SHP77 (cell line): ENCODE measurements at places on chromosomes 3 and 15.

- no peak for DNase-seq
Observed at GRCh38 chr3:126401611-126402160, 7.0 kb downstream of the CFAP100 start.

GRCh38 chr3:63642488-63642887 is 10.0 kb upstream of the SNTN start:
- no peak for DNase-seq

- DNase-seq: no peak
Observed at GRCh38 chr15:88622605-88622975, 1.4 kb downstream of the AEN start.

GRCh38 chr3:143135150-143135549 is 15.6 kb downstream of the CHST2 start:
- DNase-seq: no peak

DNA sequence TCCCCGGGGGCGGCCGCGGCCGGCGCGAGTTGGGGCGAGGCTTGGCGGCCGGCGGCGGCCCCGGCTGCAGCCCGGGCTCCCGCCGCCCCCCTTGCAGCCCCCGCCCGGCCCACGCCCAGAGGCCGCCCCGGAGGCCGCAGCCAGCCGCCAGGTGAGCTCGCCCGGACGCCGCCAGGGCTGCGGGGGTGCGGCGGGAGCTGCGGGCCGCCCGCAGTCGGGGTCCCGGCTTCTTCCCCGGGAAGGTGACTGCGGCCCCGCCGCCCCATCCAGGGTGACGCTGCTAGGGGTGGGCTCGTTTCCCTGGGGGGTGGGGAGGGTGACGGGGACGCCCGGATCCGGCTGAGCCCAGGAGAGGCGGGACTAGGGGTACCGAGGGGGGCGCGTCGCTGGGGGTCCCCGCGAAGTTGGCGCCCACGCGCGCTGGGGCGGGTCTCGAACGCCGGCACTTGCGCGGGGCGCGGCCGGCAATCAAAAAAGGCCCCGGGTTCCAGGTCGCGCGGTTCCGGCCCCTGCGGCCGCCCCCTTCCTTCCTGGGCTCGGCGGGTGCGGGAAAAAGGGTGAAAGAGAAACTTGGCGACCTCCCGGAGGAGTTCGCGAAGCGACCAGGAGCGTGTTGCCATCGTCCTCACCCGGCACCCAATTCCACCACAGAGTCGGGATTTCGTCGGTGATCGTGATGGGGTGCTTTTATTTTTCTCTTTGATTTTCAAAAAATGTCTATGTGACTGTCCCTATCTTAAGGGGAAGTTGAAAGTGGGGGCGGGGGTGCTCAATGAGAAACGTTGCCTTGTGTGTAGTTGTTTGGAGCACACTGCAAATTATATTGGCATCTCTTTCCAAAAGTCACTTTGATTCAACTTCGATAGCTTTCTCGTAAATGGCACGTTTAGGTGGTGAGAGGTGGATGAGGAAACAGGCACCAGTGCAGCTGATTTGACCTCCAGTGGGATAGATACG is 619 bp downstream of the ATXN7 start:
- no peak for DNase-seq

GRCh38 chr3:183551930-183552329 is 3.6 kb downstream of the KLHL6 start:
- DNase-seq: no peak

- DNase-seq: peak; percentile 90
Observed at GRCh38 chr3:149340310-149340933, 7.0 kb upstream of the TM4SF18 start.

DNA sequence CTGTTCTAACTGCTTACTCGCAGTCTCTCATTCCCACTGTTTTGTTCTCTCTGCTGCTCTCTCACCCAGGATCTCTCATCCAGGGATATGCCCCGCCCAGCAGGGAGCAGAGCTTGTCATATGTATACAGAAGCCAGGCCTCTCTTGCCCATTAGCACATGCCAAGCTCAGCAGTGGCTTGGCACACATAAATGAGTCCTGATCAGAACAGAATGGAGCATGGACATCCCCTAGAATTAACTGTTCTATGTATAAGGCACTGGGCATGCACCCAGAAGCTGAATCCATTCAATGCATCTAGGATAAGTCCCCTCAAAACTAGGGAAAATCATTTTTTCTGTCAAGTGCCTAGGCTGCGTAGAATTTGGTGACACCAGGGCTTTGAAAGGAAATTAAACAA is 61.6 kb downstream of the IGSF11 start:
- DNase-seq: no peak

GRCh38 chr15:76776480-76776879 is 128.7 kb downstream of the SCAPER start:
- no peak for DNase-seq

- DNase-seq: no peak
Observed at GRCh38 chr15:80942746-80943565, 46.7 kb downstream of the MESD start.

DNA sequence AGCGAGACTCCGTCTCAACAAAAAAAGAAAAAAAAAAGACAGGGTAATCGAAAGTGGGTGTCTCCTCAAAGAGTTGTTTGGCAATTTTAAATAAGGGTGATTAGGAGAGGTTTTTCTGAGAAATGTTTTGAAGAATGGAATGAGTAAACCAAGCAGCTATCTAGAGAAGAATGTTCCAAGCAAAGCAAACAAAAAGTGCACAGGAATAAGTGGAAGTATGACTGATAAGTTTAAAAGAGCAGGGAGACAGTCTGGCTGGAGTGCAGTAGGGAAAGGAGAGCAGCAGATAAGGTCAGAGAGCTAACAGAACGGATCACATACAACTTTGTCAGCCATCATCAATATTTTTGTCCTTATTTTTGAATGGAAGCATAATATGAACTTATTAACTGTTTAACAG is 853.5 kb downstream of the TUSC7 start:
- DNase-seq: no peak

DNA sequence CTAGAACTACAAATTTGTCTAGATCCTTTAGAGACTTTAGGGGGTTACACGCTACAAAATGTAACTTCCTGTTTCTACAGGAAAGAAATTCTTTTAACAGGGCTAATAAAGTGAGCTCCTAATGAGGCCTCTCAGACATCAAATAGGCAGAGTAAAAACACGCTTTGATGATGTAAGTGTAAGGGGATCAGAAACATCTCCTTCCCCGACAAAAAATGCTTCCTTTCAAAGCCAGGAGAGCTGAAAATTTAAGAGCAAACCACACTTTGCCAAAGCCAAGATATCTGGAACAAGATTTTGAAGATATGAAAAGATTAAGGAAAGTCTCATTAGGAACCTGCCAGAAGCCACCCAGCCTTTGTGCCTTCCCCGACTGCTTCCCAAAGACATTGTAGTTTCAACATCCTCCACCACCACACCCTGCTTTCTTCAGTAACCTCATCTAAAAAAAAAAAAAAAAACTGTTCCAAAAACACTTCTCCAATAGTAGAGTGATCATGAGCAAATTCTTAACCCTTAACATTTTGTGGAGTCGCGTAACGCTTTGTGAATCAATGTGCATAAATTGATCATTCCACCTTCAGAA is 505.0 kb upstream of the THBS1 start:
- no peak for DNase-seq

- no peak for DNase-seq
Observed at GRCh38 chr3:53478166-53478830, 16.1 kb upstream of the CACNA1D start.

DNA sequence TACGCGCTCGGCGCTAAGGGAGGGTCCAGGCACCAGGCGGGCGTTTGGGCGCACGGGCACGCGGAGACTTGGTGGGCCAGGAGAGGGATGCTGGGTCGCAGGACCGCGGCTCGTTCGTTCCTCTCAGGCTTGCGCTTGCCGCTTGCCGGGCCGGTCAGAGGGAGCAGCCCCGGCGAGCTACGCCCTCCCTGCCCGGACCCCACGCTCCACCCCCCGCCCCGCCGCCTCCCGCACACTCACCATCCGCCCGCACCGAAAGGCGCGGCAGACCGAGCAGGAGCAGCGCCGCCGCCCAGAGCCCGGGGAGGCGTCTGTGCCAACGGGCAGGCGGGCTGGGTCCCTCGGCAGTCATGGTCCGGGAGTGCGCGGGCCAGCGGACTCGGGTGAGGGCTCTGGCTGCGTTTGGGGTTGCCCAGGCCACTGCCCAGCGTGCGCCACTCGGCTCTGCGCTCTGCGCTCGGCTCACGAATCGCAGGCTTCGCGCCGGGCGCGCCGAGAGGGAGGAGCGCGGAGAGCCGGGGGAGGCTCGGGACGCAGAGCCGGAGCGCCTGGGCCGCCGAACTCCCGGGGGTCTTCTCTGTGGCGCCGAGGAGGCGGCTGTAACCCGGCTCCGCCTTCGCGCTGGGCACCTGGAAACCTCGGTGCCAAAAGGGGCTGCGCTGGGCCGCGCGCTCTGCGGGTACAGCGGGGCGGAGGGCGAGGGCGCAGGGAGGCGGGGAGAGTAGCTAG is at the start of gene SUSD5:
Gene SUSD5 (minus strand): TSS at position 365 of the 729 bp plus-strand sequence. CDS start 13 bp downstream, at position 352.
- DNase-seq: no peak

DNA sequence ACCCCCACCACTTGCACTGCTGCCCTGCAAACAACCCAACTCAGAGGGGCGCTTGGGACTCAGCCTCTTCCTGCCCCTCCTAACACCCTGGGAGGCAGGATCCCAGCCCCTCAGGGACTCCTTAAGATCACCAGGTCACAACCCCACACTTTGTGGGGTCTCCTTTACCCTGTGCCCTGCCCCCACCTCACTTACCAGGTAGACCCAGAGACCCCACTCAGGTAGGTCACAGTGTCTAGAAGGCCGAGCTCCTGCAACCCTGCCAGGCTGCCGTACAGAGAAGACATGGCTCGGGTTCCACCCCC is 9.1 kb downstream of the PLA2G4F start:
- no peak for DNase-seq
